Suppressor macrophage treated with lipopolysaccharide for 1 hour (primary cell): ENCODE measurements at places on chromosomes 12 and 14.
A peak's percentile ranks its signal among the peaks of the same experiment; 100 is the strongest.

DNA sequence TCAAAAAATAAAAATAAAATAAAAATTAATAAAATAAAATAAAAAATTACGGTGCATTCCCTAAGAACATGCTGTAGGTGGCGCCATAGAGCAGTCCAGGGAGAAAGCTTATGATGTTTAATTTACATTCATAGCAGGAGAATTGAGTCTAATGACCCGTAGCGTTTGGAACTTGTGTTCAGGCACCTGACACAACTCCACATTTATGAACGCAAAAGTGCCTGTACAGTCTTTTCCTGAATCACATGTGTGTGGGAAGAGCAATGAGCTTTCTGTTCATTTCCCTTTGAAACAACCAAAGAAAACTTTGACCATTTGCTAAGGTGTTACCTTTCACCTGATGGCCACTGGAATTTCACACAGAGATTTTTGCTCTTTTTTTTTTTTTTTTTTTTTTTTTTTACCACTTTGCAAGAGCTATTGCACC, 60.6 kb upstream of the KCNA1 start:
- DNase-seq: peak; percentile 43

DNA sequence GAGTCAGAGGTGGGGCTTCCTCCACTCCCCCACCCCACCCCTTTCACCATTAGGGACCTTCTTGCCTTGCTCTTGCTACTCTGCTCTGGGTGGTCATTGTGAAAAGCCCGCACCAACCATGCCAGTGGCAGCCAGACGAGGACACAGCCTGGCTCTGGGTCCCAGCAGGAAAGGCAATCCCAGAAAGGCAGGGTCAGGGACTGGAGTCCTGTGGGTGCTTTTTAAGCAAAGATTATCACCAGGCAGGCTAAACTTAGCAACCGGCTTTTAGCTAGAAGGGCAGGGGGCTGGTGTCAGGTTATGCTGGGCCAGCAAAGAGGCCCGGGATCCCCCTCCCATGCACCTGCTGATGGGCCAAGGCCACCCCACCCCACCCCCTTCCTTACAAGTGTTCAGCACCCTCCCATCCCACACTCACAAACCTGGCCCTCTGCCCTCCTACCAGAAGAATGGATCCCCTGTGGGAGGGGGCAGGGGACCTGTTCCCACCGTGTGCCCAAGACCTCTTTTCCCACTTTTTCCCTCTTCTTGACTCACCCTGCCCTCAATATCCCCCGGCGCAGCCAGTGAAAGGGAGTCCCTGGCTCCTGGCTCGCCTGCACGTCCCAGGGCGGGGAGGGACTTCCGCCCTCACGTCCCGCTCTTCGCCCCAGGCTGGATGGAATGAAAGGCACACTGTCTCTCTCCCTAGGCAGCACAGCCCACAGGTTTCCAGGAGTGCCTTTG, 1.2 kb upstream of the GAPDH start:
- DNase-seq: peak; percentile 44

GRCh38 chr12:31260840-31261239, 65.1 kb downstream of the SINHCAF start:
- DNase-seq: no peak

DNA sequence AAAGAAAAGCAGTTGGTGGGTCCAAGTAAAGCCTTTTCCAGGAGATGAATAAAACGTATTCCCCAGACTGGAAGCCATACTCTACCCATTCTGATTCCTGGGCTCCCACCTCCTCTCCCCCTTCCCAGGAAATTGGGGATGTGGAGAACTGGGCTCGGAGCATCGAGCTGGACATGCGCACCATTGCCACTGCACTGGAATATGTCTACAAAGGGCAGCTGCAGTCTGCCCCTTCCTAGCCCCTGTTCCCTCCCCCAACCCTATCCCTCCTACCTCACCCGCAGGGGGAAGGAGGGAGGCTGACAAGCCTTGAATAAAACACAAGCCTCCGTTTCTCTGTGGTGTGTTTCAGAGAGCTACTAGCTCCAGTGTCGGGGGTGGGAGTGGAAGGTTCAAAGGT, 822 bp upstream of the RDH5 start:
- DNase-seq: no peak

DNA sequence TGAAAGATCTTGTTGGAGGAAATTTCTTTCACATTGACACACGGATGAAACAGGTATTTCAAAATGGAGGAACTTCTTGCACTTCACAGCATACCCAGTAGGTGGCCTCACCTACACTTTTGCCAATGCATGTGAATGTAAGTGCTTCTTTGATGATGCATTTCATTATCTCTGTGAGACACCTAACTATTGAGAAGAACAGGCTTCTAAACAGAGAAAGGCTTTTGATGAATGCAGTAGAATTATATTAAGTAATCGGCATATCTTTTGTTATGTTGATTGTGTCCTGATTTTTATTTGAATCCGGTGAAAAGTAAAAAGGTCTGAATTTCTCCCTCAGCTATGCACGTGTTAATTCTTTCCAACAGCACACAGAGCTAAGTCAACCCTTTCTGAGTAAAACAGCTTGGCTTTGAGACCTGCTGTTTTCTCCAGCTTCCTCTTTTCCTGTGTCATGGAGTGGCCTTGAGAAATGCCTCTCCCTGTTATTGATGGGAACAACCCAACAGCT, 399.0 kb downstream of the NAV3 start:
- DNase-seq: peak; percentile 19

DNA sequence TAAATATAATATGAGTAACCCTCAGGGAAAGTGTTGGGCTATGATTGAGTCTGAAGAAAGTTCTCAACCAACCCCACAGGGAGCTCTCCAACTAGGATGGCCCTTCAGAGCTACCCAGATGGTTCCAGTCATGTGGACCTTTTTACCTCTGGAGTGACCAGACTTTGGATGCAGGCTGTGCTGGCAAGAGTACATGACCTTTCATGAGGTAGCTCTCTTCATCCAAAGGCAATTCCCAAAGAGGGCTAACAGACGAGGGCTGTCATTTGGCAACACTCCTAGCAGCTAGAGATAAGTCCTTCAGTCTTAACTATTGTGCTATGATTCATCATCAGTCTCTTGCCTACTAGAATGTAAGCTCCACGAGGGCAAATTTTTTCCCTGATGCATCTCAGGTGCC, 75.4 kb downstream of the DUSP6 start:
- no peak for DNase-seq

GRCh38 chr12:89880690-89881350, 172.2 kb upstream of the ATP2B1 start:
- DNase-seq: peak; percentile 48

GRCh38 chr14:60166142-60166541, 944 bp upstream of the DHRS7 start:
- no peak for DNase-seq

DNA sequence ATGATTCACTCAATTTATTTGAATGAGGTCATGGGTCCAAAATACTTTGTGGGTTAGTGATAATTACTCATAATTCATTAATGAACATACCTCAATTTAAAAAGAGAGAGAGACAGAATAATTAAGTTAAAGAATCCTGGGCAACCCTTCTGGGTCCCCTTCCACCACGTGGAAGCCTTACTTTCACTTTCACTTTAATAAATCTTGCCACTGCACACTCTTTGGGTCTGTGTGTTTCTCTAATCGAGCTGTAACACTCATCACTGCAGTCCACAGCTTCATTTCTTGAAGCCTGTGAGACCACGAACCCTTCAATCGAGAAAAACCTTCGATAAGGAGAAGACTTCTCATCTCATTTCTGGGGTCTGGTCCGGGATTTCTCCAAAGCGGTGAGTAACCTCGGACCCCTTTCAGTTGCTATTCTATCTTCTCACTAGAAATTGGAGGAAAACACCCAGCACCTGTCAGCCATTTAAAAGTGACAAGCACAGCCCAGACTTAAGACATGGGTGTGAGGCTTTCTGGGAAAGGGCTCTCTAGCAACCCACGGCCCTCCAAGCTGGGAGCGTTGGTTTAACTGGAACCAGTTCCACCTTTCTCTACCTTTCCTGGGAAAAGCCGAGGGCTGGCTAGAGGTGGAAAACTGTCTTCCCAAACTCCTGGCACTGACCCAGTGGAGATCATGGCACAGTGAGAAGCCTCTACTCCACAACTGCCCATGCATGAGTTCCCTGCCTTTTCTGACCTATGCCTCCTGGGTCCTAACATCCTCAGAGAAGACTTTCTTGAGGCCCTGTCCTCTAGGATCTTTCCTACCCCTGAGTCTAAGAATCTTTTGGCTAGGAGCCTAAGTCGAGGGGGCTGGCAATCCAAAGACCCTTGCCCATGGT, 148.8 kb upstream of the ATF7IP start:
- DNase-seq: peak; percentile 29

DNA sequence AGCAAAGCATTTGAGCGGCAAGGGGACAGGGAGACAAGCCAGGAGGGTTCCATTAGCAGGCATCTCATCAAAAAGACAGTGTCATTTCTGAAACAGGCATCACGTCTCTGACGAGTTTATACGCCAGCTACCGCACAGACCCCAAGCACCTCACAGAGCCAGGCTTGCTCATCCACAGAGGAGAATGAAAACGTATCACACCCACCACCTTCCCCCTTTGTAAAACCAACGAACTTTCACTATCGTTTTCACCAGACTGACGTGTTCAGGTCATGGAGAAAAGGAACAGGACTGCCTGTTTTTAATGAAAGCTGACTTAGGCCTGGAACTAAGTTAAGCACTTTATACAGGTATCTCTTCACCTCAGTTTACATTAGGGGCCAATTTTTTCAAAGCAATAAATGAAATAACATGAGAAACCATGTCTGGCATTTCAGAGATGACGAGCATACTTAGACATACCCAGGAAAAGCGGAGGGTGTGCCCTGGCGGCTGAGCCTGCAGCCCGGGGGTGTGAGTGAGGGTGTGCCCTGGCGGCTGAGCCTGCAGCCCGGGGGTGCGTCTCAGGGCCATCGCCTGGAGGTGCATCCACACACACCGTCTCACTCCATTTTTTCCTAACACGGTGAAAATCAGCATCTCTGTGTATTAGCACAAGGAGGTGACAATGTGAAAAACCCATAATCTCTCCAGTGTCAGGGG, 41.9 kb downstream of the STX2 start:
- no peak for DNase-seq

- DNase-seq: peak; percentile 43
Observed at GRCh38 chr12:111766608-111767361, at the start of gene ALDH2. ALDH2 (plus strand) TSS chr12:111766933; CDS start chr12:111766983, 50 bp downstream.

DNA sequence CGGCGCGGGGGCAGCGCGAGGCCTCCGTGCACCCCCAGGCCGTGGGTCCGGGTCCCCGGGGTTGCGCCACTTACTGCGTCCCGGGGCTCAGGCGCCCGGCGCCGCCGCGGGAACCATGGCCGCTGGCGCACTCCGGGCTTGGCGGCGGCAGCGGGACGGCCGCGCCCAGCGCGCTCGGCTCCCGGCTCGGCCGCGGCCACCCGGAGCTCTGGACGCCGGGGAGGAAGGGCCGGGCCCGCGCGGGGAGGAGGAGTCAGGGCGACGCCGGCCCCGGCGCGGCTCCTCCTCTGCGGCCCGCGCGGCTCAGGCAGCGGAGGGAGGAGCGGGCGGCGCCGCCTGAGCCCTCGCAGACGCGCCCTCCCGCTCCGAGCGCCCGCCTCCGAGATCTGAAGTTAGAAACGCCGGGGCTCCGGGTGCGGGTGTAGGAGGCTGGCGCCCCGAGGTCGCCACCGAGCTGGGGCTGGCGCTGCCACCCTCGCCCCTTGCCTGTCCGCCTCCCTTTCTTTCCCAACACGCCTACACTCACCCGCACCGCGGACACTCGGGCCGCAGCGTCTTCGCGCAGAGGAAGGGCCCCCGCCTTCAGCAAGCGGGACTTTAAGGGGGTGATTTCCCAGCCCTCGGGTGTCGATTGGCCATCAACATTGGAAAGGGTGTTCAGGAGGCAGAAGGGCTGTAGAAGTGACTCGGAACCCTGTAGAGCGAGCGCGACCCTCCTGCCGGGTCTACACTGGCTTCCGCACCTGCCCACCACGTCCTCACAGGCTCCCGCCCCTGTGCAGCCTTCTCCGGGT, at the start of gene NIN:
Gene NIN (minus strand): TSS at position 231 of the 794 bp plus-strand sequence. CDS start 9,106 bp downstream, outside the sequence.
- DNase-seq: peak; percentile 96

GRCh38 chr12:84862186-84862585, 50.4 kb downstream of the SLC6A15 start:
- no peak for DNase-seq

GRCh38 chr12:69239922-69240630, 707 bp downstream of the CPSF6 start:
- DNase-seq: peak; percentile 59

DNA sequence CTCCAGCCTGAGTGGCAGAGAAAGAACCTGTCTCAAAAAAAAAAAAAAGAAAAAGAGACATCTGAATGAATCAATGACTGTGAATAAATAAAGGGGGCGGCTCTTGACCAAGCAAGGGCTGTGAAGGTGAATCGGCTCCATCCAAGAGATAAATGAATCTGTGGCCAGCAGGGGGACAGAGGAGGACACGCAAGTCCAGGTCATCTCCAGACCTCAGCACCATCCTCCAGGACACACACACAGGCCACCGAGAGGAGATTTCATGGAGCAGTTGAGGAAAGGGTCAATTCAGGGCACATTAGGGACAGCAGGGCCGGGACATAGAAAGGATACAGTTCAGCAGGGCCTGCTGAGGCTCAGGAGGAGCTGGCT, 21.6 kb downstream of the TRPV4 start:
- DNase-seq: no peak

DNA sequence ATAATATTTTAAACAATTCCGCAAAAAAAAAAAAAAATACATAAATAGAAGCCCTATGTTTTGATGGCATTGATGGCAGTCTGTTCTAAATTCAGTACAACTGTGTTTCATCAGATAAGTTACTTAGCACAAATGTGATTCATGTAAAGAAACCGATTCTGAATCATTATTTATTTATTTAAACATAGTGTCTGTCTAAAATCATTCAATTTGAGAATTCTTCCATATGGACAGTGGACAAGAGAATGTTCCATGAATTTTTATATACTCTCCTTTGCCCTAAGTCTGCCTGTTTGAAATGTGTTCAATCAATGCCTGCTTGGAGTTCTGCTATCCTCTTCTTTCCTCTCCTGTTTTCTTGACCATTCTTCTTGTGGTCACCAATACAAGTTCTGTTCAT, 126.5 kb downstream of the PDE3A start:
- no peak for DNase-seq

- DNase-seq: peak; percentile 24
Observed at GRCh38 chr14:27427796-27428195, 830.0 kb upstream of the NOVA1 start.

- no peak for DNase-seq
Observed at GRCh38 chr12:97398704-97399103, 63.9 kb upstream of the RMST start.

DNA sequence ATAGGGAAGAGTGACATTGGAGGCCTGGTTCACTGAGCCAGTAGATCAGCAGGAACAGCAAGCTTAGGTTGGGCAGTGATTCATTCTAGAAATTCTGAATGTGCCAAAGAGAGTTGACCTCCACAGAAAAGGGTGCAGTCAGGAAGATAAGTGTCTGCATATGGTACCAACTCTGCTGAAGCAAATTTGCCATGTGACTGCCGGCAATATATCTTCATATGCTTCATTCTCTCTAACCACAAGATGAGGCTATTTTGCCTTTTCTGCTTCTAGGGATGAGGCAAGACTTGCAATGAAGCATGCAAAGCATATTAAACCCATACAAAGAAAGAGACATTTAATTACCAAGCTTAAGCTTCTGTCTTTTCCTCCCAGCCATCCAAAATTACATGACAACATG, 13.6 kb downstream of the CCDC198 start:
- DNase-seq: no peak

- DNase-seq: no peak
Observed at GRCh38 chr14:84095681-84096080, 1434.3 kb upstream of the FLRT2 start.

GRCh38 chr14:22653012-22653621, 9.0 kb upstream of the OR6J1 start:
- DNase-seq: peak; percentile 76

GRCh38 chr12:64385019-64385418, 5.5 kb downstream of the C12orf56 start:
- no peak for DNase-seq
